Heart right ventricle (tissue), 16 donors: ENCODE measurements at places on chromosomes 6 and 20. TPM values are rescaled to one million over a fixed set of nuclear protein-coding genes. Genes with fewer than 3 reads are reported as not detected.

DNA sequence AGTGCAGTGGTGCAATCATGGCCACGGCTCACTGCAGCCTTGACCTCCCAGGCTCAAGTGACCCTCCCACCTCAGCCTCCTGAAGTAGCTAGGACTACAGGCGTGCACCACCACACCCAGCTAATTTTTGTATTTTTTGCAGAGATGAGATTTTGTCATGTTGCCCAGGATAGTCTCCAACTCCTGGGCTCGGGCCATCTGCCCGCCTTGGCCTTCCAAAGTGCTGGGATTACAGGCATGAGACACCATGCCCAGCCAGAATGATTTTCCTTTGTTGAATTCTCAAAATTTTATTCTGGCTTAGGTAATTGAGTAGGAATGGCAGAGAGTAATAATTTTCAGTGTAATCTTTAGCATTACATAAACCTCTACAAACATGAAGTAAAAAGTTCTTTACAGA lies 37.1 kb downstream of the SLC16A10 start:
- no peak for DNase-seq
- H3K4me3 ChIP-seq = no peak overlapping the region
- no peaks in the 10 kb centered on the region for H3K27me3 ChIP-seq
- H3K27ac ChIP-seq = no peak overlapping the region

GRCh38 chr20:62581308-62581707 lies 61.0 kb upstream of the SLCO4A1 start:
- H3K4me1 ChIP-seq = no peaks in the 10 kb centered on the region
- no peak overlapping the region for H3K27ac ChIP-seq
- no peak for DNase-seq
- no peaks in the 10 kb centered on the region for H3K36me3 ChIP-seq
- H3K4me3 ChIP-seq = no peak overlapping the region

- H3K27me3 ChIP-seq = peaks cover 33% of the 10 kb centered on the region
- H3K27ac ChIP-seq = no peak overlapping the region
- H3K36me3 ChIP-seq = no peaks in the 10 kb centered on the region
- H3K4me3 ChIP-seq = no peak overlapping the region
- no peaks in the 10 kb centered on the region for H3K4me1 ChIP-seq
- DNase-seq = no peak
Observed at GRCh38 chr6:133906050-133906449, 17.1 kb downstream of the TCF21 start.

- H3K36me3 ChIP-seq = no peaks in the 10 kb centered on the region
- no peaks in the 10 kb centered on the region for H3K27me3 ChIP-seq
- DNase-seq = no peak
- H3K27ac ChIP-seq = no peak overlapping the region
Observed at GRCh38 chr6:140977403-140977802, 1155.3 kb upstream of the GJE1 start.

DNA sequence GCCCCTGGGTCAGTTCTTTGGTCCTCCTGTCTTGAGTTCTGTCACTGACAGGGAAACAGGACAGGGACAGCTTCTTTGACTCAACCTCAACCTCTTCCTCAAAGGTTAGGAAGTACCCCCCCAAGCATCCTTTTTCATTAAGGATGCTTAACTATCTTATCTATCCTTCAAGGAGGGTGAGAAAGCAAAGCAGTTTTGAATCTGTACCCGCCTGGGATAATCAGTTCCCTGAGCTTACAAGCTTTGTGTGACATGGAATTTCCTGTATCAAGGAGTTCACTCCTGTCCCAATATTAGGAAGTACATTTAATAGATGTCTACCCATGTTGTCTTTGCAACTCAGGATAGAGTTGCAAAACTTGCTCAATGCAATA lies 31.1 kb upstream of the PIM1 start:
- H3K36me3 ChIP-seq = no peaks in the 10 kb centered on the region
- H3K27me3 ChIP-seq = no peaks in the 10 kb centered on the region
- H3K4me1 ChIP-seq = peaks cover 15% of the 10 kb centered on the region
- H3K27ac ChIP-seq = peak overlapping the region; percentile 77
- DNase-seq = no peak

Gene SIGLEC1
- 3.1 TPM for total RNA-seq

Gene DDO
- total RNA-seq = 30.0 TPM

Gene PDYN
- not detected for total RNA-seq

DNA sequence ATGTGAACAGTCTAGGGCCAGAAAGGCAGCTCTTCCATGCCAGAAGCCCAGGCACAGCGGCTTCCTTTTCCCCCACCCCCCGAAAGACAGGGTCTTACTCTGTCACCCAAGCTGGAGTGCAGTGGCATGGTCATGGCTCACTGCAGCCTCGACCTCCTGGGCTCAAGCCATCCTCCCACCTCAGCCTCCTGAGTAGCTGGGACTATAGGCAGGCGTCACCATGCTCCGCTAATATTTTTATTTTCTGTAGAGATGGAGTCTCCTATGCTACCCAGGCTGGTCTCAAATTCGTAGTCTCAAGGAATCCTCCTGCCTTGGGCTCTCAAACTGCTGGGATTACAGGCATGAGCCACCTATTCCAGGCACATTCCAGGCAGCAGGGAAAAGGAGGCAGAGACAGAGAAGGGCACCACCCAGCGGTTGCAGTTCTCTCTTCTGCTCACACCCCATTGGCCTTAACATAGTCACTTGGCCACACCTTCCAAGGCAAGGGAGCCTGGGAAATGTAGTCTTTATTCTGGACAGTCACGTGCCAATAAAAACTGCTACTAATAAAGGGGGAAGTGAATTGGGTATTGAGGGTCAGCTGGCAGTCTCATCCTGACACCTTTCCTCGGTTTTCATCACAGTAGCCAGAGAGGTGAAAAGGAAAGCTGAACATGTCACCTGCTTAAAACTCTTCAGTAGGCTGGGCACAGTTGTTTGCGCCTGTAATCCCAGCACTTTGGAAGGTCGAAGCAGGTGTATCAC lies 205.9 kb downstream of the ZMYND8 start:
- H3K27ac ChIP-seq = no peak overlapping the region
- H3K4me1 ChIP-seq = no peaks in the 10 kb centered on the region
- peak; percentile 44 for DNase-seq
- no peaks in the 10 kb centered on the region for H3K27me3 ChIP-seq

- DNase-seq = no peak
- H3K27ac ChIP-seq = no peak overlapping the region
- H3K27me3 ChIP-seq = no peaks in the 10 kb centered on the region
Observed at GRCh38 chr6:146909376-146909775, 294.8 kb upstream of the STXBP5 start.

GRCh38 chr6:37171970-37172812 lies 2.2 kb downstream of the PIM1 start:
- H3K27ac ChIP-seq = peak overlapping the region; percentile 95
- DNase-seq = peak; percentile 91
- peaks cover 57% of the 10 kb centered on the region for H3K36me3 ChIP-seq
- peak overlapping the region; percentile 71 for H3K4me3 ChIP-seq
- no peaks in the 10 kb centered on the region for H3K27me3 ChIP-seq

DNA sequence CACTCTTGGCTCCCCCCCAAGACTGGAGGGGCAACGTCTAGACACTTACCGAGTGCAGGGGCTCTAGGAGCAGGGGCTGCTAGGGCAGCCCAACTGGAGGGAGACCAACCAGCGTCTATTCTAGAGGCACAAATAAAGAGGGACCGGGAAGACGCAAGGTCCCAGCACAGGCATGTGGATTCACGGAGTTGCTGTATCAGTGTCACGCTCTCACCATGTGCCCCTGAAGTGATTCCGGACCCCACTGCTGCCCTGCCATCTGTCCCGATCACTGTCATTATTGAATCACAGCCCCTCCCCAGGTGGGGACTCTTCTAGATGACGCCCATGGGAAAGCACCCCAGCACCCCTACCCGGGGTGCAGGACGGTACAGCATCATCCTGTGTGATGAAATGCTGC lies 54.2 kb downstream of the RAMACL start:
- H3K27ac ChIP-seq = no peak overlapping the region
- H3K36me3 ChIP-seq = no peaks in the 10 kb centered on the region
- no peak for DNase-seq
- no peak overlapping the region for H3K4me3 ChIP-seq
- H3K4me1 ChIP-seq = no peaks in the 10 kb centered on the region
- H3K27me3 ChIP-seq = no peaks in the 10 kb centered on the region
